ENCODE measurements at places on chromosomes 16 and 17.

GRCh38 chr16:69922200-69922599, 28.9 kb upstream of the CLEC18A start:
- no peak for DNase-seq

GRCh38 chr17:82029391-82029790, 2.1 kb upstream of the RAC3 start:
- DNase-seq, result no peak

DNA sequence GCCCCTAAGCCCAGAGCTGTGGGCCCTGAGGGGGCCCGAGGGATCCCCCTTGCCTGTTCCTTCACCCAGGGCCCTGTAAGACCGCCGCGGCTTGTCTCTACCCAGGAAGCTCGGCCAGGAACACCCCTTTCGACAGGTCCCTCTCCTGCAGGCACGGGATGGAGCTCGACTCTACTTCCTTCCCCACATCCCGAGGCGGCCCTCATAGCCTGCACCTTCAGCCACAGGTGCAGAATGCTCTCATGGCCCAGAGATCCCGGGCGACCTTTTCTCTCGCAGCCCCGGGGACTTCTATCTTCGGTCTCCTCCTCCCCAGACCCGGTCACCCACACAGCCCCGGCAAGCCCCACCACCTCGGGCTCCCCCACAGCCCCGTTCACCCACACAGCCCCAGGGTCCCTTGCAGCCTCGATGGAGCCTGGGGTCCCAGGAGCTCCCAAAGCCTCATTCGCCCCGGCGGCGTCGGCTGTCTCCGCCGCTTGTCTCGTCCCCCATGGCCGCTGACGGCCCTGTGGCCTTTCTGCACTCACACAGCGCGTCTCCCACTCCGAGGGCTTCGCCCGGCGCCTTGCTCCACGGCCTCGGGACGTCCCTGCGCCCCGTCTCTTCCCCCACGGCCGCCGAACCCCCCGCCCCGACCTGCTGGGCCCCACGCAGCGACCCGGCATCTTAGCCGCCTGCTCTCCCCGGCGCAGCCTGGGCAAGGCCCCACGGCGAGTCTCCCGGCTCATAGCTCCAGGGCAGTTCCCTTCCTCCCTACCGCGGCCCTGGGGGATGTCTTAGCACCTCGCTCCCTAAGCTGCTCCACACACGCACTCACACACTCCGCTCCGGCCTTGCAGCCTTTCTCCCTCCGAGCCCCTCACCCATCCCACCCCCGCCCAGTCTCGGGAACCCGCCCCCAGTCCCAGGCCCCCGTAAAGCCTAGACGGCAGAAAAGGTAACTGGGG, 650 bp downstream of the KIAA0753 start:
- no peak for DNase-seq

DNA sequence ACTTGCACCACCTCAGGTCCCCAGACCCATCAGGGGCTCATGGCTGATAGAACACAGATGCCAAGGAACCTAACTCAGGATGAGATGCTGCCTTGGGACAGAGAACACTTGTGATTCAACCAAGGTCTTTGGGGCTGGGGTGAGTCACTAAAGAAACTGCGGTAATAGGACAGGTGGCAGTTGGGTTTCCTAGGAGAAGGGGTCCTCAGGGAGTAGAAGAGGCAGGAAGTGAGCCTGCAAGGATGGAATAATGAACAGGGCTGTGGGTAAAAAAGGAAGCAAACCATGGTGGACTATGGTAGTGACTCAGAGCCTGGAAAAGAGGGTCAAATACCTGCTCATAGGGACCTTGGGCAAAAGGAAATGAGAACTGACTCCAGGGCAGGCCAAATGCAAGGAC, 6.5 kb upstream of the PNPO start:
- DNase-seq, result no peak

- DNase-seq, result no peak
Measured at GRCh38 chr16:68436581-68436980, 11.7 kb downstream of the SMPD3 start.

DNA sequence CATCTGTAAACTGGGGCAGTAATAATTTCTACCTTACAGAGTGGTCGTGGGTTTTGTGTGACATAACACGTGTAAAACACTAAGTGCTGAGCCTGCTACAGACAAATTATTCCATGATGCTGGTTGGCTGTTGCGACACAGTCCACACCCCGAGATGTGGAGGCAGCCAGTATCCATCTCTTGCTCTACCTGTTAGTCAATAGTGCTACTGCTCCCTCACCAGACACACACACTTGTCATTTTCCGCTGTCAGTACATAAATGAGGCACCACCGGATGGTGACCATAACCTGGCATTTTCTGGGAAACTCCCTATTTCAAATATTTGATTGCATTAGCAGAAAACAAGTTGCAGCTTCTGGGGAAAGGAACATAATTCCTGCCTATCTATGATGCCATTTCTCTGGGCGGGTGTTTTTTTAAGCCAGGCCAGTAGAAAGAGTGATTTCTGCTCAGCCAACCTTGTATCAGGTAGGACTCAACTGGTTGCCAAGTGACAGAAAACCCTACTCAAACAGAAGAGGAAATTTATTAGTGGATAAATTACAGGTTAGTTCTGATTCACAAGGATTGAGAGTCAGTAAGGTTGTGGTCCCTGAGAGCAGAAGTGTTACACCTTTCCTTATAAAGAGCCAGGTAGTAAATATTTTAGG, 24.1 kb downstream of the DNAJA2 start:
- peak; percentile 55 for DNase-seq

- DNase-seq, result no peak
Measured at GRCh38 chr16:67283826-67284555, 4.7 kb downstream of the PLEKHG4 start.

DNA sequence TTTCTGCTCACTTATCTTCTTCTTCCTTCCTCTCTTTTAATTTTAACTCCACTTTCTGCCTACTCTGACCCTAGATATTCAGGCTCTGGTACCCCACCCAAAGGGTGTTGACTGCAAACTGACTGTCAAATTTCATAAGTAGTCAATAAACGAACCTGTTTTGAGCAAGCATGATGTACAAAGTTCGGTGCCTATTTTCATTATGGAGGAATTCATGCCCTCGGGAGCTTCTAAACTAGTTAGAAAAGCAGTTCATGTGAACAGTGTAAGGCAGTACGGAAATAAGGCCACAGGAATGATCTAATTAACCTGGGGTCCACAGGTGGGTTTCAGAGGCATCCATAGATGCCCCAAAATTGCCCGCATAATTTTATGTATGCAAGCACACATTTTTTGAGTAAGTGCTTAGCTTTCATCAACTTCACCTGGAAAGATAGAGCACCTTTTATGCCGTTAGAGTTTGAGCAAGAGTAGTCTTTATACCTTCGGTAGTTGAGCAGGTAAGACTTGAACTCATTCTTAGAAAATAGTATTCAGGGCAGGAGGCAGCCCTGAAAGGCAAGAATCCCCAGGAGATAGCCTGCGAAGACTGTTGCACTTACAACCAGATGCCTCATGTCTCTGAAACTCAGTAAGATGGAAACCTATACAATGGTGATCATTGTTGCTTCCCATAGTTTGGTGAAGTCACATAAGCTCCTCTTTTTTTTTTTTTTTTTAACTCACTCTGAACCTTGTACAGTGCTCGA, 36.6 kb upstream of the TBX2 start:
- DNase-seq, result no peak

DNA sequence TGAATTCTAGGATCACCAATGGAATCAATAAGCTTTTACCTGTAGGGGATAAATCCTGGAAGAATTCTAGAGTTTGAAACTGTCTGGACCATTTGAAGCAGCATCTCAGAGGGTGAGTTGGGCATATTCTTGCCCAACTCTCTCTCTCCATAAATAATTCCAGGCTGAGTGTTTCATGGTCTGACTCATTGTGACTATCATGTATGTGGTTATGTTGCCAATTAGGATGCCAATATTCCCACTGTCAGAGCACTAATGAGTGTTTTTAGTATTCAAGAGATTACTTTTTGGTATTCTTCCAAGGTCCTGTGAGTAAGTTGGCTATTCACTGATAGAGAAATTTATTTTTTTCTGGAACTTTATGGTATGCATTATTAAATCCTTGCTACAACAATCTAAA, 456.9 kb downstream of the TOX3 start:
- DNase-seq, result no peak

- no peak for DNase-seq
Measured at GRCh38 chr17:78039581-78039980, 81.1 kb downstream of the TNRC6C start.

DNA sequence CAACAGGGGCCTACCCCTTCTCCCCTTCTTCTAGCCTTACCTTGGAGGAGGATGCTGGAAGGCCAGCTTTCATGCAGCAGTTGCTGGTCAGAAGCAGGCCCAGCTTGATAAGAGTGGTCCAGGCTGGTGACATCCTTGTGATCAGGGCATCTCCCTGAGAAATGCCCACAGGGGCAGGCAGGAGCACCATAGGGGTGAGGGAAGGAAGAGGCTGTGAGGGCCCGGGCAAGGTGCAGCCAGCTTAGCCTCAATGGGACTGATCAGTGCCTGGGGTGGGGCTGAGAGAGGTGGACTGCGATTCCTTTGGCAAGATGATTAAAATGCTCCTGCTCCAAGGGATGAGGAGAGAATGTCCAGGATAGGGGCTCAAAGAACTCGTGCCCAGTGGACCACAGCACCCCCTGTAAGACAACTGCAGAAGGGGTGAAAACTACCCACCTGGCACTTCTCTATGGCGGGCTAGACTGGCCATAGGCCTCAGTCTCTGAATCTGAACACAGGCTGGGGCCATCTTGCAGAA, 9.5 kb upstream of the GALK1 start:
- DNase-seq, result no peak

GRCh38 chr17:4249452-4250029, 14.2 kb downstream of the ANKFY1 start:
- DNase-seq, result peak; percentile 30

DNA sequence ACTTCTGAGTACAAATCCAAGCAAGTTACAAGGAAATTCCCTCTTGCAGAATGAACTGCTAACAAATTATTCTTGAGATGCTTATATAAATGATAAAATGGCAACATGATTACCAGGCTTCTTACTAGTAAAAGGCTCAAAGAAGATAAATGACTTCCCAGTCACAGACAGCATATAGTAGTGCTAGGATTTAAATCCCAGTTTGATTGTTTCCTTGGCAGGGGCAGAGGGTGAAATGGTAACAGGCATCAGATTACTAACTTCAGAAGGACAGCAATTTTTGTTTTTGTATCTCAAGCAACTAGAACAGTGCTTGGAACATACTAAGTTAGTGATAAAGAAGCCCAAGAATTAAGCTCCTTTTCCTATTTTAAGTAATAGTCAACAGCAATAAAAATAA, 102.8 kb downstream of the SSH2 start:
- DNase-seq, result no peak

GRCh38 chr17:73554498-73554897, 89.7 kb downstream of the SDK2 start:
- no peak for DNase-seq

DNA sequence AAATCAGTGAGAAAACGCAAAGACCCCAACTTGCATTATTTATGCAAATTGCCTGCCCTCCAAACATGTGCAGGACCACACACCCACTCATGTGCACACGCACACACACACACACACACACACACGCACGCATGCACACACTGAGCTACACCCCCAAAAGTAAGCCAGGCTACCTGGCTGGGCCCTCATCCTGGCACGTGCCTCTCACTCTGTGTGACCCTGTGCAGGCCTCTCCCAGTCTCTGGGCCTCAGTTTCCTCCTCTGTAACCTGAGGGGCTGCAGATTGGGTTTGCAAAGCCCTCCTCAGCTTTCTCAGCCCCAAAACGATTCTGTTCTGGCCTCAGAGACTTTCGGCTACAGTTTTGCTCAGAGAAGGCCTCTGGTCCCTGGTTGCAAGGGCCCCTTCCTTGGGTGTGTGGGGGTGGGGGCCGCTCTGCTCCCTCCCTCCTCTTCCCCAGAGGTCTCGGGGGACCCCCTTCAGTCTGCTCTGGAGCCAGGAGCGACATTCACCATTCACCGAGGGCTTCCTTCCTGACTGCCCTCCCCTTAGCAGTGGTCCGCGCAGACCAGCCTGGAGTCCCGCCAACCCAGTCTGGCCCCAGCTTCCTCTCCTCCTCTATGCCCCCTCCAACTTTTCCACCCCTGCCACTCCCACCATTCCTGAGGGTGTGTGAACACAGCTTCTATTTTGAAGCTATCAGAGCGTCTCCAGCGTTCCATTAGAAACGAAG, 5.4 kb upstream of the PIK3R6 start:
- DNase-seq, result no peak

GRCh38 chr16:48292452-48292851, 45.1 kb upstream of the ABCC11 start:
- DNase-seq, result no peak

DNA sequence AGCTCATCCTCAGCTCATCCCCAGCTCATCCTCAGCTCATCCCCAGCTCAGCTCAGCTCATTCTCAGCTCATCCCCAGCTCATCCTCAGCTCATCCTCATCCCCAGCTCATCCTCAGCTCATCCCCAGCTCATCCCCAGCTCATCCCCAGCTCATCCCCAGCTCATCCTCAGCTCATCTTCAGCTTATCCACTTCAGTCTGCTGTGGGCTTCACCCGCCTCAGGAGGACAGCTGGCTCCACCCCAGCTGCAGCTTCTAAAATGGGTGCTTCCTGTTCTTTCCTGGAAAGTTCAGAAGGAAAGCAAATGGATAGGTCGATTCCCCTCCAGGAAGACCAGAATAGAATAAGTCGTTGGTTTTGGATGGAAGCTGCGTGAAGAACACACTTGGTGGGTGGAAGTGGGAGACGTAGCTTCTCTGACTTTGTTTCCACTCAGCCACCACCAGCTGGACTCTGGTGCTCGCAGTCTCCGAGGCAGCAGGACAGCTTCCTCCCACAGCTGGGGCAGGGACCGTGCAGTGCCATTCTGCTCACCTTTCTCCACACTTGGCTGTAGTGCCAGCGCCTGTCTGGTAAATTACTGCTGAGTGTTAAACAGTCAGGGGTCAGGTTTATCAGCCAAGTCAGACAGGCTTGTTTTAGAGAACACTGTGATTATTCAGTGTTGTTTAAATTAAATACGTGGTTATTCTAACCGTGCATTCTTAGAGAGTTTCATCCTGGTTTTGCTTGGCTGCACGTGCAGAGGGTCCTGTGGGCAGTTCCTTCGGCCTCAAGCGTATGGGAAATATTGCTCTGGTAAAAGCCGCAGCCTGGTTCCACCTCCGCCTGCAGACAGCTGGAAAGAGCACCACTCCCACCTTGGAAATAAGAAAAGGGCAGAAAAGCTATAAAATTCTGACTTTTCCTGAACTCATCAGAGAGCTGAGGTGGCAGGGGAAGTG, 61.0 kb upstream of the CHMP6 start:
- no peak for DNase-seq

DNA sequence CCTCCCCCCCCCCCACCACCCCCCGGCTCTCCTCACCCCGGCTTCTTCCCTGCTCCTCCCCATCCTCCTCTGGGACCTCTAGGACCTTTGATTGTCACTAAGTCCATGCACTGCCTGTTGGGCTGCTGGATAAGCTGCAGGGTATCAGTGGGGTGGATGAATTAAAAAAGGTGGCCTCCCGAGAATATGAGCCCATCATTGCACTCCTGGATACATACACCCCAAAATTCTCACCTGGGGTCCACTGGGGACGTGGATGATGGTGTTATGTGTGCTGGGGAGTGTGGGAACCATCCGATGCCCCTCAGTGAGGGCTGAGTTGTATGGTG, 88.8 kb downstream of the IRF8 start:
- DNase-seq, result no peak

Measured in CD4-positive, alpha-beta T cell treated with Interleukin-15 for 4 hours (primary cell).